Fibroblast of gingiva (primary cell): ENCODE measurements at places on chromosomes 4 and X.

- no peak for DNase-seq
Observed at GRCh38 chrX:68691921-68692320, 44.5 kb downstream of the STARD8 start.

GRCh38 chr4:45679411-45679810 is 444.4 kb downstream of the GABRG1 start:
- DNase-seq, result no peak

DNA sequence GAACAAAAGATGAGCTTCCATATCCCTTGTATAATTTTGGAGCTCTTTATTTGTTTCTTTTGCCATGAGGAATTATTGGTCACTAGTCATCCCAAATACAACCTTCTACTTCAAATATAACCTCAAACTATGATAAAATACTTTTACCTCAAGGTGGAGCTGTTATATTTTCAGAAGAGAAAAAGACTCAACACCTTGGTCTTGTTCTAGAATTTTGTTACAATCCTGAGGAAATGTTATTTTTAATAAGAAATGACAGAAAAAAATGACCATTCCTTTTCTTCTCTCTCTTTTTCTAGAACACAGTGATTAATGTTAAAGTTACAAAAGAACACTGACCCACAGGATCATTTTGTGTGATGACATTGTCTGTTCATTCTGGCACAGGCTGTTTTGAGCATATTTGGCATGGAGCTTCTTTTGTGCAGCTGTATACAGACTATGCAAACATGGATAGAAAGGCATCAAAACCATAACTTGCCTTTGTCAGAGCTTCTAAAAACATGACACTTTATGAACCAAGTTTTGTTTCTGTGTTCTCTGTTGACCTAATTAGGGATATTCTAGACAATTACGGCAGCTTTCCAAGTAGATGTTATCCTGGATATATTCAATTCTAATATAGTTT is 159.6 kb upstream of the CTSO start:
- DNase-seq, result no peak

DNA sequence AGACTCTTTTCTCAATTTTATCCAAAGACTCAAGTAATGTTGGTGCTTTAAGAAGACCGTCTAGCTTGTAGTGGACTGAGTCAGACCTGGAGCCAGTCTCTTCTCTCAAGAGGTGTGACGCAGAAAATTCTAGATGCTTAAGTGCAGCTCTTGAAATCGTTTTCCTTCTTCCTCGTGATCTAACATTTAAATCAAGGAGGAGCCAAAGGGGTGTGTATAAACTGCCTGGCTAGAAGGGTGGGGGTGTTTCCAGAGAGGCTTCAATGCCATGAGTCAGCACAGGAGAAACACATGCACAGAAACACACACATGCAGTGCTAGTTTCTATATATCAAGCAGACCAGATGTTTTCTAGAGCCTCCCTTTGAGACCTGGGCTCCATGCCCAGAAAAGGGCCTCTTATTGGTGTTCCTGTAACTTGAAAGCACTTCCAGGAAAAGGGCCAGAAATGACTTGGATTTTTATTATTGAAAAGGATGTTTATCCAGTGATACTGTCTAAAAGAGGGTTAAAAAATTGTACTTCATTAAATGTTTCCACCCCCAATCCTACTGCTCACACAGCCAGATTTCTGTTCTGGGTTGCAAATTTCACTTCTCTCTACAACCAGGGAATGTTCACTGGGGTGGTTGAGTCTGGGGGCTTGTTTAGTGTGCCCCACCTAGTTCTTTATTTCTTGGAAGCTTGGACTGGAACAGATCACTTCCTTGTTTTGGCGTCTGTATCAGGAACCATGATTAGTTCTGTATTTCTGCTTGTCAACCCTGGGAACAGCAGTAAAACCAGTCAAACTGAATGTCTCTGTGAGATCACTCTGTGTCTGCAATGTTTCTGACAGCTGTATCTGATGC is at the start of gene CLIC2:
Gene CLIC2 (minus strand): TSS at position 129 of the 851 bp plus-strand sequence. CDS start 187 bp downstream, outside the sequence.
- DNase-seq, result peak; percentile 63

- no peak for DNase-seq
Observed at GRCh38 chr4:75963558-75963957, 22.7 kb upstream of the NAAA start.

DNA sequence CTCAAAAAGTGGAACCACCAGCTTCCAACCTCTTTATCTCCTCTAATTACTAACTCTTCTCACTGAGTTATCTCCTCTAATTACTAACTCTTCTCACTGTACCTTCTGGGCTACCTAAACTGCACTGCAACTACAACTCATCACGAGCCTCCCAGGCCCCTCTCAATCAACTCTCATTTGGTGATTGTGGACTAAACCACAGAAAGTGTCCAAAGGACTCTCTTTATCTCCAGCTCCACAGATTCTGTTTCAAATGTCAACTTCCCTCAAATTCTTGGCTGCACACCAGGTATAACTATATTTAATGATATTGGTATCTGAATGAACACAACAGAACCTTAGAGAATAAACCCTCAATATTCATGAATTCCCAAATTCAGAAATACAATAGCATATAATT is 182.9 kb downstream of the MAML3 start:
- DNase-seq, result no peak

- peak; percentile 95 for DNase-seq
Observed at GRCh38 chr4:102439236-102439614, 61.9 kb upstream of the NFKB1 start.

GRCh38 chr4:38449506-38450174 is 214.4 kb upstream of the KLF3 start:
- no peak for DNase-seq

- DNase-seq, result peak; percentile 46
Observed at GRCh38 chrX:68941385-68941952, 112.6 kb downstream of the EFNB1 start.

GRCh38 chrX:150582338-150582948 is 14.0 kb downstream of the MTM1 start:
- no peak for DNase-seq

DNA sequence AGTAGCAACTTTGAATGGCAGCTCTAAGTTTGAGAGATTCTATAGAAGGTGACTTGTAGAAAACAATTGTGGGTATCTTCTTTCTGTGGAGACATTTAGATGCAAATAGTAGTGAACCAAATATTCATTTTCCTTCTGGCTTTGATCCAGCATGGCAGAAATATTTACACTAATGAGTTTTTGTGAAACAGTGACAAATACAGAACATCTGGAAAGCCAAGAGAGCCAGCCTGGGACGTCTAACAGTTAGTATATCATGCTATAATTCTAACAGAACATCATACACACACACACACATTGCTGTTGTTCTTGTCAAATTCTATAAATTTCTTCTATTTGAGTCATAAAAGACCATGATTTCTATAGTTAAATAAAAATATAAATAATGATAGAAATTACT is 1777.9 kb downstream of the ARAP2 start:
- DNase-seq, result no peak

DNA sequence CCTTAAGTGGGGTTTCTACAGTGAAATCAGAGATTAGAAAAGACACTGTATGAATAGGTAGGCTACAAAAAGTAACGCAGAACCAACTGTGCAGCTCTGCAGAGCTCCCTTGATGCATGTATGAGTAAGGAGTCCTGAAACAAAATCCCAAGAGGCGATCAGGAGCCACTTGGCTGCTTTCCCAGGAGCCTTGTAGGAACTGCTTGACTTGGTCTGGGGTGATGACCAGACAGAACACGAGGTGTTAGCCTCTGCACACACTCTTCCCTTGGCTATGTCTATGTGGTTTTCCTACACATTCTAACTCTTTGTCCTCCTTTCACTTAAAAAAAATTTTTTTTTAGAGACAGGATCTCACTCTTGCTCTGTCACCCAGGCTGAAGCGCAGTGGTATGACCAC is 22.8 kb upstream of the AP1S2 start:
- DNase-seq, result peak; percentile 41

GRCh38 chr4:98745366-98745765 is 87.0 kb upstream of the TSPAN5 start:
- peak; percentile 18 for DNase-seq
